Activated CD4-positive, alpha-beta T cell treated with anti-CD3 and anti-CD28 coated beads for 48 hours (primary cell): ENCODE measurements at places on chromosomes 13 and 19.

DNA sequence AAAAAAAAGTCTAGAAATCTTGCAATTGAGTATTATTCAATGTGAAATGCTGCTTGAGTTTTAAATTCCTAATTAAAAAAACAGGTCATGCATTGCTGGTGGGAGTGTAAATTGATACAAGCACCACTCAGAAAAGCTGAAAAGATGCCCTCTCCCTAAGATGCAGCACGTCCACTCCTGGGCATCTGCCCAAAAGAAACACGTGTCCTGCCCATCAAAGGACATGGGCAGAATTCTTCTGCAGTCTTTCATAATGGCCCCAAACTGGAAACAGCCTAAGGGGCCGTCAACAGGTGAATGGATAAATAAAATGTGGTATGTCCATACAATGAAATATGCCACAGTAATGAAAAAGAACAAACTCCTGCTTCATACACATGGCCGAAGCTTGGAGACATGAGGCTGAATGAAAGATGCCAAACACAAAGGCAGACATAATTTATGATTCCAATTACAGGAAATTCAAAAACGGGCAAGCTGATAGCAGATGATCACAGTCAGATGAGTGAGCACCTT lies 7.8 kb downstream of the POU2F2 start:
- no peak for DNase-seq

- DNase-seq, result no peak
Measured at GRCh38 chr13:107956889-107957288, 258.4 kb downstream of the LIG4 start.

DNA sequence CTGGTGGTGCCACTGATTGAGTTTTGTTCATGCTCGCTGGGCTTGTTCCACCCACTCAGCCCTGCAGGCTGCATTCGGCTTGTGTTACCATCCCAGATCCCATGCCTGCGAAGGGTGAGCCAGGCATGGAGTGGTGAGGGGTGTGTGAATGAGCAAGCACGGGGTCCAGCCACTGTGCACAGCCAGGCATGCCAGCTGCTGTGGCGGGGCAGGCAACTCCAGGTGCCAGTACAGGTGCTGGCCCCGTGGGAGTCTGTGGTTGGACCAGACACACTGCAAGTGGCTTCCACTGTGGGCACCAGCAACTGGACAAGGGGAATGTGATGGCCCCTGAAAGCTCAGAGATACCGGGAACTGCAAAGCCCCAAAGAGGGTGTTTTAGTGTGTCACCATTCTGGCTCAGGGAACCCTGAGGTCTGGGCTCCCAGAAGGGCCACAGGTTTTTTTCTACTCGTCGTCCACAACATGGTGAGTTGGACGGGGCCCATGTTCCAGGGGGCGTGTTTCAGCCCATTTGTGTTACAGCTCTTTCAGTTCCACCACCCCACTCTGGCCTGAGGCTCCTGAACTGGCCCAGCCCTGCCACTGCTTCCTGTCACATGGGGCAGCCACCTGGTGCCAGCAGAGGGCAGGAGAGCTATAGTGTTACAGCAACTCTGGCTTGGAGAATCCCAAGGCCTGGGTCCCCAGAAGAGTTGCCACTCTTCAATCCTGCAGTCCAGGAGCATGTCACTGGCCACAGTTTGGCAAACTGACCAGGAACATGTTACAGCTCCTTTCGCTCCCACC lies 217.0 kb upstream of the OBI1 start:
- DNase-seq, result peak; percentile 8

DNA sequence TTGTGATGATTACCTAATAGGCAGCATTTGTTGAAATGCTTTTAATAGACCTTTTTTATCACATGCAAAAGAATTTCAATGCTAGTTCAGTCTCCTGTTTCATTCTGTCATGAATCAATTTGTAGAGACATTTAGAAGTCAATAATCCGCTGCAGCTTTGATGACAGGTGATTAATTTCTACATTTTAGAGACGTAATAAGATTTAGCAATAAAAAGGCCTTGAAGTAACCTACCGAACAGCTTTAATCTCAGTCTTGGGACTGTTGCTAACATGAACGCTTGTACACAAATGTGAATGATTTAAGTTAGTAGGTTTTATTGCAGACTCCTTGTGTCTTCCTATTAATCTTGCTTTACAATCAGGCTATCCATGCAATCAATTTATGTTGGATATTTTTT lies 186.5 kb downstream of the MZT1 start:
- DNase-seq, result no peak

- DNase-seq, result no peak
Measured at GRCh38 chr13:32017474-32017873, 14.1 kb upstream of the FRY start.

DNA sequence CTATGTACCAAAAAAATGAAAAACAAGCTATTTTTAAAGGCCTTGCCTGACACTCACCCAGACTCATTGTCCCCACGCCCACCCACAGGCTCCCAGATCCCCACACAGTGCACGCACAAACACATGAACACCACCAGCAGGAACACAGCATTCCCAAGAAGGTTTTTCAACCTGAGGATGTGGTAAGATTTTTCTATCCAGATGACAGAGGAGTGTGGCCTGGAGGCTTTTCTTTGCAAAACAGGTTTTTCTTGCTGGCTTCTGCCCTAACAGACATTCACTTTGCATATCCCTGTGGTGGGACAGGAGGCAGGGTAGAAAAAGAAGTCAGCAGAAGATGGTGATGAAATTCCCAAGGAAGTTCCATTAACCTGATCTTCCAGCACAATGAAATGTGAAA lies 97.8 kb downstream of the KLF12 start:
- DNase-seq, result no peak

DNA sequence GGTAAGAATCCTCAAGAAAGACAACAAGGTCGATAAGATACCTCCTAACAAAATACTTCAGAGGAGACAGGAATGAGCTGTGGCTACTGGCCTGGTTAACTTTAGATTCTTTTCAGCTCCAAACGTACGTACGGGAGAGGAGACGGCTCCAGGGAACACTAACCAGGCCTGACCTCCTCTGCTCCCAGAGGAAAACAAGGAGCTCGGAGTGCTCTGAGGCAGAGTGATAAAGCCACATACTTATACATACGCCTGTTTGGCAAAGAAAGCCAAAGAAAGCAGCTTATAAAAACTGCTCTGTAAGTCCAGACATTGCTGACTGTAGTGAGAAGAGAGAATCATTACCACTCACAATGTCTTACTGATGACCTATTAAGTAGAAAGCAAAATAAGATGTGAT lies 263.9 kb downstream of the MZT1 start:
- DNase-seq, result no peak

DNA sequence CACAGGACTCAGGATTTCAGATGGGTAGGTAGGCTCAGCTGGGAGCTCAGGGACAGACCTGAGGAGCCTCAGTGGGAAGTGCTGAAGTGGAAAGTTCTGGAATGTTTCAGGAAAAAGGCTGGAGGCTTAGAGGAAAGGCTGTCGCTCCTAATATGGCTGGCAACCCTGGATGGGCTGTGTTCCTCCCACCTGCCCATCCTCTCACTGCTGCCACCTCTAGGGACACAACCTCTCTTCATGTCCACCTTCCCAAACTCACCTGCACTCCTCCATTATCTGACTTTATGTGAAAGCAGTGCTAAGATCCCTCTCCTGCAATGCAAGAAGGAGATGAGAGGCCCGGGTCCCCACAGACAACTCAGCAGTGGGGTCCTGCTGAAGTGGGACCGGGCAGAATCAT lies 5.8 kb upstream of the CEACAM21 start:
- no peak for DNase-seq

GRCh38 chr13:57443494-57443893 lies 188.1 kb upstream of the PCDH17 start:
- no peak for DNase-seq

- peak; percentile 20 for DNase-seq
Measured at GRCh38 chr13:107867701-107868661, 347.4 kb downstream of the LIG4 start.

GRCh38 chr13:92362717-92363116 lies 863.9 kb upstream of the GPC6 start:
- no peak for DNase-seq

- no peak for DNase-seq
Measured at GRCh38 chr13:66795636-66796035, 434.5 kb downstream of the PCDH9 start.

GRCh38 chr19:39813264-39813993 lies 20.5 kb downstream of the DYRK1B start:
- no peak for DNase-seq

DNA sequence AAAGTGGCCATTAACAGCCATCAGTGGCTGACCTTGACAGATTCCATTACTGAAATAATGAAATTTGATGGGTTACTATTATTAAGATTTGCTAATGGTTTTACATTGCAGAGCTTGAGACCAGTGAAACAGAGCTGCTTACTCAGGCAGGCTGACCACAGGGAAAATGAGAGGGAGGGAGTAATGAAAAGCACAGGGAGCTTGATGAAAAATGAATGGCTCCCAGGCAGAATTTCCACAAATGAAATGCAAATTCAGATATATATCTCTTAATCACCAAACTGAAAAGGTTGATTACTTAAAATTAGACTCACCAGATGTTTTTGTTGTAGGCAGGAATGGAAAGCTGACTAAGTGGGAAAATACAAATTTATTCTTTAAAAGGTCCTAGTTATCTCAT lies 36.1 kb downstream of the HTR2A start:
- DNase-seq, result no peak

DNA sequence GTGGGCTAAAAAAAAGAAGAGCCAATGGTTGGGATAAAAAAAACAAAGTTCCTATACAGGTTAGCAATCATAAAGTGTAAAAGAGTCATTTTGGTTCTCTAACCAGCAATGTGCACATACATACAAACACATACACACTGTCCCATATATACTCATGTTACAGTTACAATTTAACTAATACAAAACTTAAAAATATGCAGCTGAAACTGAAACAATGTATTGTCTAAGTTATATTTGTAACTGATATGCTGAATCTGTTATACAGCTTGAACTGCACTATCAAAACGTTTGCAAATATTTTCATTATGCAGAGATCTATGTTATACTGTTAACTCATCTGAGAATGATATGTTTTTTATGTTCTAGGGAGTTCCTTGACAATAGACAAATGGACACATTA lies 173.7 kb downstream of the KLF12 start:
- no peak for DNase-seq

GRCh38 chr13:20209948-20210347 lies 17.2 kb upstream of the GJB2 start:
- DNase-seq, result no peak

DNA sequence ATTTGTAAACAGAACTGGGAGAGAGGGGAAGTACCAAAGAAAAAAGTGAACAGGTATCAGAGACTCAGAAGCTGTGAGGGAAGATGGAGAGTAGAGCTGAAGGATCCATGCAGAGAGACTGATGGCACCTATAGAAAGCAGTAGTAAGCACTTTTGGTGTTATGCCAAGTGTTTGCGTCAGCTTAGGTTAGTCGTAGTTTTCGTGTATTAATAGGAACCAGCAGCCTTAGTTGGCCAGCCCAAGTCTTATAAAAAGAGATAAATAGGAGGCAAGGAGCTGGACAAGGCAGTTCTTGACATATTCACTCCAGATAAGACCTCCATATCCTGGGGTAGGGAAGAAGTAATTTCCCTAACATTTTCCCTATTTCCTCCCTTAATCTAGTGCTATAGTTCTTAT lies 214.2 kb downstream of the OXGR1 start:
- no peak for DNase-seq

DNA sequence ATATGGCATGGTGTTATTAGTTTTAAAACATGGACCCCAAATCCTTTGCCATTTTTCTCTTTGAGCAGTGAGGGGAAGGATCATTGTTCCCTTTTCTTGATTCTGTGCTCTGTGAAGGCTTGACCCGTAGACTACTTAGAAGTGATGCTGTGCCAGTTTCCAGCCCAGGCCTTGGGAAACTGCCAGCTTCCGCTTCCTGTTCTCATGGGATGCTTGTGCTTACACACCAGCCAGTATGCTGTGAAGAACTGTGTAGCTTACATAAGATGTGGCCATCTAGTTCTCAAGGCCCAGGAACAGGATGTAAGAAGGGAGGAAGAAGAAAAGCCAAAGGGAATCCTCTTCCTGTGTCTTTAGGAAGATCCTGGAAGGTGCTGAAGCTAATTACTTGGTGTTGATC lies 180.9 kb downstream of the PCCA start:
- no peak for DNase-seq

GRCh38 chr19:44649578-44650145 lies 6.0 kb downstream of the PVR start:
- no peak for DNase-seq

DNA sequence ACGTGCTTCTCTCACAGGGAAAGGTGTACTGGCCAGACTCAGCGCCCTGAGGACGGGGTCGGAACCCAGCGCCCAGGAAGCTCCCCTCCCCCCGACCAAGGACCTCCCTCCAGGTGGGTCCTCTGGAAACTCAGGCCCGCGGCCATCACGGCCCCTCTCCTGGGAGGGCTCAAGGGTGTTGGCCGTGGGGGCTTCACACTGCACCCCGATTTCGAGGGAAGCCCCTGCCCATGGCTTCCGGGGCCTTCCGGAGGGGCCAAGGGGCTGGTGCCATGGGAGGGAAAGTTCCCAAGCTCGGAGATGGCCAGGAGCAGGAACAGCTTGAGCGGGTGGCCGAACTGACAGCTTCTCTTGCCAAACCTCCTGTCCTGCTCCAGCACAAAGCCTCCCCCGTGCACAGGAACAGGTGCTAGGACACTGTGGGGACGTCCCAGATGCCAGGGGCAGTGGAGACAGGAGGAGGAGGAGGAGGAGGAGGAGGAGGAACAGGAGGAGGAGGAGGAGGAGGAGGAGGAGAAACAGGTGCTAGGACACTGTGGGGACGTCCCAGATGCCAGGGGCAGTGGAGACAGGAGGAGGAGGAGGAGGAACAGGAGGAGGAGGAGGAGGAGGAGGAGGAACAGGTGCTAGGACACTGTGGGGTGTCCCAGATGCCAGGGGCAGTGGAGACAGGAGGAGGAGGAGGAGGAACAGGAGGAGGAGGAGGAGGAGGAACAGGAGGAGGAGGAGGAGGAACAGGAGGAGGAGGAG lies 10.0 kb downstream of the SBNO2 start:
- no peak for DNase-seq

GRCh38 chr19:38429055-38429810 lies 3.2 kb upstream of the RASGRP4 start:
- peak; percentile 67 for DNase-seq

DNA sequence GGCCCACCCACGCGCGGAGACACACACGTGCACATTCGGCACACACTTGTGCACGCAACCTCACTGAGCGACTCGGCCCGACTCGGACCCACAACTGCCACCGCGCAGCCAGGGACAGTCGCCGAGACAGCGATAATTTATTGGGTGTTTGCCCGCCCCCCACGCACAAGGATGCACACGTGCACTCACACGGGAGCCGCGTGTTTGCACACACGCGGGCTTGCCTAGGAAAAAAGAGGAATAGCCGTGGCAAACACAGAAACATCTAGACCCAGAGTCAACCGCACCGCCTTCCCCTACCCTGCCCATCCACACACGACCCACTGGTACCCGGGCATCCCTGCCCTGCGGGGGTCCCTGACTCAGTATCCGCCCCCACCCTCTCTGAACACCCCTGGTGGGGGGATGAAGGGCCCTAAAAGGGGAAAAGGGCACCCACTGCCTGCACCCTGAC lies 1.1 kb upstream of the SSBP4 start:
- DNase-seq, result peak; percentile 64

- no peak for DNase-seq
Measured at GRCh38 chr19:277581-278165, 13.5 kb downstream of the PLPP2 start.
